ENCODE measurements at places on chromosomes 3 and 15. TPM values are rescaled to one million over a fixed set of nuclear protein-coding genes. Genes with fewer than 3 reads are reported as not detected.

Gene MORC1
- not detected for total RNA-seq

Gene EIF4G1
- total RNA-seq, result 429 TPM

Gene GNB4
- 1.3 TPM for total RNA-seq

Gene BNC1
- not detected for total RNA-seq

Gene TM4SF18
- total RNA-seq, result not detected

Gene MYO5C
- total RNA-seq, result 1.9 TPM

Gene HRH1
- total RNA-seq, result 0.59 TPM

Gene PTPN23
- total RNA-seq, result 20.7 TPM

Gene BOC
- 0.49 TPM for total RNA-seq

Gene GRIP2
- total RNA-seq, result not detected

Gene STAC
- total RNA-seq, result not detected

Gene REC114
- not detected for total RNA-seq

Gene XYLB
- 4.4 TPM for total RNA-seq

Gene GPR149
- not detected for total RNA-seq

Gene CYP1A2
- not detected for total RNA-seq

Gene PCLAF
- 135 TPM for total RNA-seq

Gene FAM81A
- 1.5 TPM for total RNA-seq

Gene XCR1
- not detected for total RNA-seq

Gene AP3B2
- 0.16 TPM for total RNA-seq

Gene LDHAL6B
- not detected for total RNA-seq

Gene TNK2
- 43.0 TPM for total RNA-seq

Gene CSPG4
- not detected for total RNA-seq

Gene CD276
- total RNA-seq, result 0.31 TPM

Gene TIMMDC1
- total RNA-seq, result 105 TPM

Gene BFSP2
- total RNA-seq, result 0.51 TPM

Gene MOBP
- not detected for total RNA-seq

Gene PLA2G4D
- total RNA-seq, result not detected

Gene ZNF385D
- total RNA-seq, result not detected

Gene CCDC174
- 16.2 TPM for total RNA-seq

Gene SMCO1
- not detected for total RNA-seq

Gene NMNAT3
- total RNA-seq, result 4.3 TPM

Gene POLQ
- total RNA-seq, result 23.6 TPM

Gene SEMA6D
- total RNA-seq, result not detected

Gene SPG11
- 71.5 TPM for total RNA-seq

Gene RABL3
- total RNA-seq, result 37.1 TPM

Gene TMOD2
- 7.0 TPM for total RNA-seq

Gene RAP2B
- 14.4 TPM for total RNA-seq

Gene KLHL6
- 32.4 TPM for total RNA-seq

Gene SAMD7
- not detected for total RNA-seq
